ENCODE measurements at places on chromosomes 16 and 17. TPM values are rescaled to one million over a fixed set of nuclear protein-coding genes. Genes with fewer than 3 reads are reported as not detected.

DNA sequence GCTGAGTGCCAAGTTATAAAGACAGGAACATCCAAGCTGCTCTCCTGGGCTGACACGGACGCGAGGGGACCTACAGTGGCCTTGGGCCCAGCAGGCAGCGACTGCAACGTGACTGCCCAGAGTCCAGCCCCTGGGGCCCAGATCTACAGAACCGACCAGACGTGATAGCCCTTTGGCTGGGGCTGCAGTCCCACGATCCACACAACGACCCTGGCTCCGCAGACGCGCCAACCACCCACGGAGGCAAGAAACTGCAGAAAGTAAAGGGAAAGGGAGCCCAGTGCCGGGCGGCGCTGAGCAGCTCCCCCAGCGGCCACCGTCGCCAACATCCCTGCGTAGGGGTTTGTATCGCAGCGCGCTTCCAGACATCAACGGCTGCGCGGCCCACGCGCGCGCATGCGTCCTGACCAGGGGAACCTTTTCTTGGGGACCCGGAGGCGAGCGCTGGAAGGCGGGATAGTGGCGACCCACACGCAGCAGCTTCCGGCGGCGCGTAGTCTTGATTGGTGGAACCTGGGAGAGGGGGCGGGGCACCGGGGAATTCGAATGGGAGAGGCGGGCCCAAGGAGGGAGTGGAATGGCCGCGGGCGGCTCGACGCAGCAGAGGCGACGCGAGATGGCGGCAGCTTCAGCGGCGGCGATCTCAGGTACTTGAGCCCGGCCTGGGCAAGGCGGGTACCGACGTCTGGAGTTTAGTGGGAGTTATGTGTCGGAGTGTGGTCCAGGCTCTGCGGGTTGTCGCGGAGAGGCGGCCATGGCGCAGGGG is at the start of gene KIF22:
Gene KIF22, plus strand, starts transcription at position 569 of the 766 bp plus-strand sequence. Its CDS starts 9 bp downstream, at position 578.
- H3K27ac ChIP-seq = peak within 1 kb of the TSS; percentile 97
- H3K4me1 ChIP-seq = peaks cover 17% of the 10 kb centered on the region
- no peaks in the 10 kb centered on the region for H3K27me3 ChIP-seq
- peak; percentile 100 for DNase-seq
- H3K4me3 ChIP-seq = peak within 1 kb of the TSS; percentile 89

- H3K27me3 ChIP-seq = no peaks in the 10 kb centered on the region
- 0 out of 2 replicates have a peak, but pooled peaks cover 3% of the 10 kb centered on the region for H3K4me1 ChIP-seq
- peak; percentile 87 for DNase-seq
Observed at GRCh38 chr16:69930117-69930776, 20.9 kb upstream of the CLEC18A start.

DNA sequence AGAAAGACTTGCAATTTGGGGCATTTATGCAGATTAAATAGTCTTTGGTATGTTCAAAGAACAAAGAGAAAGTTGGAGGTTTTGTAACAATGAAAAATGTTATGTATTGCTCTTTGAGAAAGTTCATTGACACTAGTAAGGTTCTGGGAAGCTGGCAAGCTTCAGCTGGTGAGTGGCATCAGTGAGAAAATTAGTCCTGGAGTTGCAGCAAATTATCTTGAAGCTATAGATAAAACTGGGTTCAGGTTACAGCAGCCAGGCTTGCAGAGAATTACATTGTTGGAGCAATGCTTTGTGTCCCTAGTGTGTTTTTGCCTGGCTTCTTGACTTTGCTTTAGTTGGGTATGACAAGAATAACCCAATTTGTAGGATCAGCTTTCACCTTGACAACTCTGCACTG is 221.2 kb downstream of the CDH13 start:
- no peaks in the 10 kb centered on the region for H3K36me3 ChIP-seq
- H3K27me3 ChIP-seq = no peaks in the 10 kb centered on the region
- DNase-seq = no peak

DNA sequence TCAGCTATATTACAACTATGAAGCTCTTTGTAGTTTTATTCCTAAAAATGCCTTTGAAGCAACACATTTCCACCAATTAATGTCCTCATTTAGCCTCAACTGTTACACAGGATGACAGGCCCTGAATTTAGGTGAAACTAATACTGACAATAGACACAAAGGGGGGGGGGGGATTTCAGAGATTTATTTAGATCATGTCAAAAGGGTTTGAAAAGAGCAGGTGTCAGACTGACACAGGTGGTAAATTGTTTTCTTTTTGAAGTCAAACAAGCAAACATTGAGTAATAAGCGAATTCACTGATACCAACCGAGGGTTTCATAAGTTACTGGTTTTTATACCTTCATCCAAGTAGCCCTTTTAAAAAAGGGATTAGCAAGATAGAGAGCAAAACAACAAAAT is 40.8 kb downstream of the KANSL1 start:
- H3K36me3 ChIP-seq = no peaks in the 10 kb centered on the region
- no peak overlapping the region for H3K4me3 ChIP-seq
- DNase-seq = no peak
- H3K4me1 ChIP-seq = peaks cover 7% of the 10 kb centered on the region
- H3K27ac ChIP-seq = no peak overlapping the region

Gene FOXF1
- not detected for total RNA-seq

Gene USP31
- 4.9 TPM for total RNA-seq

Gene ATP2A1
- 2.6 TPM for total RNA-seq

Gene BCL6B
- total RNA-seq = 4.5 TPM

All from K562 (cell line).